ENCODE measurements at places on chromosomes 4 and X.

- no peak for DNase-seq
Measured at GRCh38 chr4:141304346-141304745, 83.7 kb downstream of the ZNF330 start.

DNA sequence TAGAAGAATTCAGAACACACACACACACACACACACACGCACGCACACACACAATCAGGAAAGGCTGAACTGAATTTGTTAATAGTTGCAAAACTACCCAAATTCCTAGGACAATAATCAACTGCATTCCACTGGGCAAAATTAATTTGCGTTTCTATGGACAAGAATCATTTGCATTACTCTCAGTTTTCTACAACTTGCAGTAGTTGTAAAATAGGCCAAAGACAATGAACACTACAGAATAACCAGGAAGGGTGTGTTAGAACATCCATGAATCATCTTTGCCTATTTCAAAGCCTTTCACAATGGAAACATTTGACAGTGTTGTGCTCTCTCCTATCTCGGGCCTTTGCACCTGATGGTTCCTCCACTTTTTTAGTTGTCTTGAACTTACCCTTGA, 77.1 kb upstream of the IGFBP7 start:
- DNase-seq = no peak

- no peak for DNase-seq
Measured at GRCh38 chr4:186557061-186557460, 1.7 kb upstream of the MTNR1A start.

- no peak for DNase-seq
Measured at GRCh38 chr4:39497909-39498726, 29.1 kb downstream of the UGDH start.

GRCh38 chr4:69440308-69440707, 55.4 kb downstream of the UGT2B4 start:
- no peak for DNase-seq

DNA sequence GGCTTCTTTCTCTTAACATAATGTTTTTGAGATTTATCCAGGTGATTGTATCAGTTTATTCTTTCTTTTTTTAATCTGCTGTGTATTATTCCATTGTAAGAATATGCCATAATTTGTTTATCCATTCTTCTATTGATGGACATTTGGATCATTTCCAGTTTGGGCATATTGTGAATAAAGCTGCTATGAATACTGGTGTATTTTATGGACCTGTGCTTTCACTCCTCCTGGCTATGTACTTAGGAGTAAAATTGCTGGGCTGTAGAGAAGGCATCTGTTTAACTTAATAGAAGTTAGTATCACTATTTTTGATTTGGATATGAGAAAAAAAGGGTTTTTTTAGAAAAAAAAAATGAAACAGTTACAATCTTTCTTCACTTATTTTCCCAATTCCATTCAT, 50.0 kb upstream of the FAM9C start:
- DNase-seq = no peak

Measured in stimulated activated CD8-positive, alpha-beta memory T cell treated with anti-CD3 and anti-CD28 coated beads, Interleukin-15, amount 100 ng/mL, for 24 hours (primary cell).